ENCODE measurements at places on chromosomes 6 and 20. TPM values are rescaled to one million over a fixed set of nuclear protein-coding genes. Genes with fewer than 3 reads are reported as not detected.

DNA sequence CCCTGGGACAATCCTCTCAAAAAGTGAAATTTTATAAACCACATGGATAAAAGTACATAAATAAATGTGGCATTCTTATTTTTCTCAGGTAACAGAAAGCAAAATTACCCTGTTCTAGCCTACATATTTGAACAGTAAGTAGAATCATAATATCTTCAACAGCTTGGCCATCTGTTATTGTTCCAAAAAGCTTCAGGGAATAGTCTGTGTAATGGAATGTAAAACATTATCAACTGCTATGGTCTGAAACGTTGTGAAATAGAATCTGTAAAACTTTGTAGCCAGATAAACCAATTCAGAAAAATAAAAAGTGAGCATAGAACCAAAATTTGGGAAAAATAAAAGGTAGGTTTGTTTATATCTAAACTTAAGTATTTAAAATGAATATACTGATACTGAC lies 114.7 kb downstream of the THEMIS start:
- peak; percentile 26 for DNase-seq

The CST3 gene
- 355 TPM for total RNA-seq

The ULBP2 gene
- 3.3 TPM for total RNA-seq

- DNase-seq = no peak
Observed at GRCh38 chr20:46031014-46031569, 2.1 kb downstream of the SLC12A5 start.

The EPPIN gene
- total RNA-seq = not detected

DNA sequence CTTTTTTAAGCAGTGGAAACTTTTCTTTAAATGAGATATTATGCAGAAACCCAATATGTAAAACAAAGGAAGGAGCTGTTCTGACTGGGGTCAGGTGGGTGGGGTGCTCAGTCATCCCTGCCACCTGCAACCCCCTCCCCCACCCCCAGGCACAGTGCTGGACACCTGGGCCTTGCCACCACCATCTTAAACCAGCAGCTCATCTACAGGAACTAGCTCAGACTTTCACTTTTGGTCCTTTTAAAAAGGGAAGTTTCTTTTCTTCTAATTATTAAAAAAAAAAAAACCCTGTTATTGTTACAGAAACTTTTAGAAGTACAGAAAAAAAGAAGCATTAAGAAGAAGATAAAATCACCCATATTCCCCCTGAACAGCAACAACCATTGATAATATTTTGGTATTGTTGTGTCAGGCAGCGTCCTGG lies 37.1 kb downstream of the PPP1R16B start:
- DNase-seq = no peak

DNA sequence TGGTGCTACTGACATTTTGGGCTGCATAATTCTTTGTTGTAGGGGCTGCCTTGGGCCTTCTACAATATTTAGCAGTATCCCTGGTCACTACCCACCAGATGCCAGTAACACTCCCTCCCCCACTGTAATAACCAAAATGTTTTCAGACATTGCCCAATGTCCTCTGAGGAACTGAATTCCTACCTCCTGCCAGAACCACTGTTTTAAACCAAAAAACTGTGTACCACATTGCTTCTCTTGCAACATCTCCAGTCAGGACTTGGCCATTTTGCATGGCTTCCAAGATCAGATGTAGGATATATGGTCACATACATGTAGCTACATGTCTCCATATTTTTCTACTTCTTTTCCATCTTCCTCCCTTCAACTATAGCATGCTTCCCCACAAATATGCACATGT lies 97.4 kb upstream of the IFNGR1 start:
- DNase-seq = no peak

DNA sequence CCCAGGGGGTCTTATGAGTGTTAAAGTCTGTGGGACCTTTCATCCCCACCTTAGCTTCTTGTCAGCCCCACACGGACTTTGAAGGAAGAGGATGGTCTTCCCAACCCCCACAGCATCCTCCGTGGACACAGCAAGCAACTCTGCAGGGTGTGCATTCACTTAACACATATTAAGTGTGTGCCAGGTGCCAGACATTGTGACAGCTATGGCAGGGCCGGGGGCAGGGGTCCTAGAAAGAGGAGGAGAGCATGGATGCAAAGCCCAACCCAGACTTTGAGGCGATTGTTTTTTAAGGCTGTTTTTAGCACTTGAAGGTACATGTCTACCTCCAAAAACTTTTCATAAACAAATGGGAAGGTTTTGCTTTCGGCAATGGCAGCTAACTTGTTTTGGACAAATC lies 121.6 kb upstream of the KCNG1 start:
- no peak for DNase-seq

The RAET1E gene
- total RNA-seq = 0.63 TPM

The KIFC1 gene
- total RNA-seq = not detected

The AGER gene
- 0.16 TPM for total RNA-seq

The LTA gene
- total RNA-seq = not detected

The CARMIL1 gene
- 23.9 TPM for total RNA-seq

- DNase-seq = peak; percentile 97
Observed at GRCh38 chr20:45833030-45833882, at the start of gene SNX21. Gene SNX21, plus strand, starts transcription at chr20:45833799. Its CDS starts 121 bp downstream, at chr20:45833920.

DNA sequence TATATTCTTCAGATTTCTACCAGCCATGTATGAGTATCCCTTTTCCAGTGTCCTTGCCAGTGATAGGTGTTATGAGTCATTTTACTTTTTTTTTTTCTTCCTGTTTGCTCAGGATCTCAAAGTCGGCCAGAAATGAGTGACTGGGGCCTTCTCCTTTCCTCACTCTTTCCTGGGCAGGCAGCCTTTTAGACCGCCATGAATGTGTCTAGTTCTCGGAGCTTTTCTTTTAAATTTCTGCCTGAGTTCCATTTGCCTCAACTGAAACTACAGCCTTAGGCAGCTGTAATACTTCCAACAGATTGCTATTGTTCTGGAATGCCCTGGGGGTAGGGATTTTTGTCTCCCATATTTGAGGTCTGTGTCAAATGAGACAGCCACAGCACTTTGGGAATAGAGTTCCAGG lies 83.7 kb downstream of the STXBP5 start:
- peak; percentile 70 for DNase-seq

The PGC gene
- not detected for total RNA-seq

All from fibroblast of the aortic adventitia (primary cell).